Upper lobe of right lung (tissue), 1 donor: ENCODE measurements at places on chromosomes 4 and X. TPM values are rescaled to one million over a fixed set of nuclear protein-coding genes. Genes with fewer than 3 reads are reported as not detected.

The TRIM61 gene
- 1.2 TPM for total RNA-seq

GRCh38 chr4:139794158-139794954 is 128.7 kb downstream of the MGST2 start:
- DNase-seq: no peak

DNA sequence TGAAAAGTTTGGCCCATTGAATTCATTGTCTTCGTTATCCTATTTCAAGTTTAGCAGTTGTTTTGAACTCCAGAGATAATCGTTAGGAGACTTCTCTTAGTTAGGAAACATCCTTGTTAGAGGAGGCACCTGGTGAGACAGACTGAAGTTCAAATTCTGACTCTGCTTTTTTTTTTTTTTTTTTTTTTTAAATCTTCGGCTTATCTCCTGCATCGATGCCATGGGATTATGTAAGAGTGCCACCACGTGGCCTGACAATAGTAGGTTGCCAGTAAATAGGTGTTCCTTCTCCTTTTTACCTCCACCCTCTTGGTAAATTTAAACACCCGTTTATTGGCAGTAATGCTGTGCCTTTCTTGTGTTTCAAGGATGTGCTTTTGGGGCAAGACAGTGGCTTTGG is 149.3 kb downstream of the SOWAHB start:
- DNase-seq: no peak

- DNase-seq: no peak
Measured at GRCh38 chr4:114250439-114250891, 271.0 kb upstream of the ARSJ start.

DNA sequence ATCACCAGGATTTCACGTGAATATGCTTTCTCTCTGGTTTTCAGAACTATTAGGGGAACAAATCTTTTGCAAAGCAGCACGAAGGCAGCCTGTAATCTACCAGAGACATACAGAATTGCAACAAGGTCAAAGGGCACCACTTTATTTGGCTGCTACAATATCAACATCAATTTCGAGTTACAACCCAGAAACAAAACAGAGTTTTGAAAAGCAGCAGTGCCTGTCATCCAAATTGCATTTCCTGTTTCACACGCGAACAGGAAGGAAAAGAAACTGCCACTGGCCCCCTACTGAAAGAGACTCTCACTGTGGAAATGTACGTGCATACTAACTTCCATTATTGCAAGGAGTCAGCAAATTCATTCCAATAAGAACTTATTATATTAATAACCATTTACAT is 17.1 kb upstream of the C1QTNF7 start:
- no peak for DNase-seq

GRCh38 chr4:149008415-149009025 is 566.3 kb upstream of the NR3C2 start:
- DNase-seq: no peak
